Activated CD4-positive, alpha-beta T cell treated with anti-CD3 and anti-CD28 coated beads, Interleukin-10, Interleukin-2, amounts not matched to agents 100 ng/mL and 50 ng/mL, durations not matched to agents 16 hours and 8 hours (primary cell): ENCODE measurements at places on chromosomes 2 and 18.

- DNase-seq: no peak
Observed at GRCh38 chr2:46812361-46813019, 103.1 kb downstream of the MCFD2 start.

DNA sequence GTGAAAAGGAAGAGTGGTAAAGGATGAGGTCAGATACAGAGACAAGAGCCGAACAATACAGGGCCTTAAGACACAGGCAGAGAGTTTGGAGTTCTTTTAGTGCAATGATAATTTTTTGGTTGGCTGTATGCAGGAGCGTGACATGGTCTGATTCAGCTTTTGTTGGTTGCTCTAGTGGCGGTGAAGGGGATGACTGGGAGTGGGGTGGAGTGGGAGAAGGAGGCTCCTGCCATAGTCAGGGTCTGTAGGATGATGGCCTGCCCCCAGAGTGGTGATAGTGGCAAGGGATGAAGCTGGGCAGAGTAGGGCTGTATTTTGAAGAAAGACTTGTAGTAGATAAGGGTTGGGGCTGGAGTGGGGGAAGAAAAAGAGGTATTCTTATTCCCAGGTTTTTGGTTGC, 306.6 kb upstream of the VWC2L start:
- DNase-seq: no peak

DNA sequence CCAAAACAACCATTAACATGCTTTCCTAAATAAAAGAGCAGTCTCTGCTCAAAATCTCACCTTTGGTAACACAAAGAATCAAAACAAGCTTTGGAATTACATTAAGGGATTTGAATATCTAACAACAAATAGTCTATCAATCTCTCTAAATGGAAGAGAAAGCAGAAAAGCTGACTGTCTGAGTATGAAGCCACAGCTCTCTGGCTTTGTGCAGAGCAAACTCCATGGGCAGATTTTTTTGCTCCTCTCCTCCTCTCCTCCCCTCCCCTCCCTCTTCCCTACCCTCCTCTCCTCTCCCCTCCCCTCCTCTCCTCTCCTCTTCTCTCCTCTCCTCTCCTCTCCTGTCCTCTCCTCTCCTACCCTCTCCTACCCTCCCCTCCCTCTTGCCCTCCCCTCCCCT, 329.5 kb upstream of the ETAA1 start:
- DNase-seq: no peak

- DNase-seq: no peak
Observed at GRCh38 chr2:54396107-54396506, 60.0 kb upstream of the SPTBN1 start.

DNA sequence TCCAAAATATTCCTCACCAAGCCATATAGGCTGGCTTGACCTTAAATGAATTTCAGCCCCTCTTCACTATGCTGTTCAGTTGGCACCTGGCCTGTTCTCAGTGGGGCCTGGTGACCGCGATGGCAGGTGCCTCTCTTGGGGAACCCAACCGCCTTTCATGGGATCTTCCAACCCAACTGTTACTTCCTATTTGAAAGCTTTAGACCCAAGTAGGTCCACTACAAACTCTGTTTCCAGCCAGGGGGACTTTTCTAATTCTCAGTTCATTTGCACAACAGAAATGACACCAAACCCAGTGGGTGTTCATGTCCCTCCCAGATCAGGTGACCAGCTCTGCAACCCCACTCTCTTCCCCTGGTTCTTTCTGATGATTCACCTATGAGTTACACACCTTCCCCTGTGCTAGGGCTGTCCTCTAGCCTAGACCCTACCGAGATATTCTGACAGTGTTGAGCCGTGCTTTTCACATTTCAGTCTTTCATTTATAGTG, 35.6 kb upstream of the NDUFV2 start:
- no peak for DNase-seq

DNA sequence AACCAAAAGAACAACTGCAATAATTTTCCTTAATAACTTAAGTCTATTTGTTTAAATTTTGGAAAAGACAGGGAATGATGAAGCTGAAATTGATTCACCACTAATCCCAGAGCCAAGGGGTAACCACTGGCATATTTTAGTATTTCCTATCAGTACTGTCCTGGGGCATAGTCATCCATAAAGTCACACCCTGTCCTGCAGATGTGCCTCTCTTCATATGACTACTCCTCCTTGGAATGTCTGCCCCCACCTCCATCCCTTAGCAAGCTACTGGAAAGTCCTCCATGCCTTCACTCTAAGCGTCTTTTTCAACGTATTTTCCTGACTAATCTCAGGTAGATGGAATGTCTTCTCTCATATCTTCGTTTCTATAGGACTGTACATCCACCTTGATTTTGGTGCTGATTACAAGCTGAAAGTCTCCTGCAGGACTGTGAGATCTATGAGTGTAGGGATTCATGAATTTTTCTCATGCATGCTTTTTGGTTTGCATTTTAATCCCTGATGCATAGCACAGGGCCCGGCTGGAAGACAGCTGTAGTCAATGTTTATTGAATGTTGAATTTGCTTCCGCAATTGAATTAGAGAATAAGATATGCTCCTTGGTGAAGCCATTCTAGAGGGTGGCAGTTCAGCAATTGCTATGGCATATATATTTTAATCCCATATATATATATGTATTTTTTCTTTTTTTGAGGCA, 85.6 kb downstream of the MOGAT1 start:
- DNase-seq: no peak

GRCh38 chr2:118014492-118014824, 588 bp upstream of the CCDC93 start:
- DNase-seq: no peak

GRCh38 chr18:49854681-49855080, 41.3 kb upstream of the ACAA2 start:
- DNase-seq: no peak

DNA sequence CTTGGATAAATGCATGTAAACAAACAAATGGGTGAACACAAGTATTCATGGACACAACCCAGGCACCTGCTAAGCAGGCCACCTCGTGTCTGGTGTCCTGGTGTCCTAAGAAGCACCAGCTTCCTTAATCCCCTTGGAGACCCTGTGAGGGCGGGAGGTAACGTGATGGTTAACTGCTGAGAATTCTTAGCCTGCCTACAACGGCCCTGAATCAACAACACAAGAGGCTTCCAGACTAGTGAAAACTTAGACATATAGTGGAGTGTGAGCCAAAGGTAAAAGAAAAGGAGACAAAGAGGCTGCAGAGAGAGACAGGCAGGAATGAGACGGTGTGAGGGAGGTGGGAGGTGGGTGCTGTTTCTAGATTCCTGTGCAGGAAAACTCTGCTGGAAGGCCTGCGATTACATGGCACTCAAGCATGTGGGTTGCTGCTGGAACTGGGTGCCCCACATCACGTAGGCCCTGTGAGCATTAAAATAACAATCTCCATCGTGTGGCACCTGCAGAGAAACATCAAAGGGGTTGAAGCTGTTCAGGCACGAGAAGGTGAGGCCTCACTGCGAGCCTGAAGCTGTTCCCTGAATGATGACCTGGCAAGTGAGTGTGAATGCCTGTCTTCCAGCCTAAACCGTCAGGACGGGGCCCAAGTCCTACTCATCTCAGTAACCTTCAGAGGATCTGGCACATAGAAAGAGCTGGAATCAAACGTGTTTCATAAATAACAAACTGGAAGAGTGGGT, 64.2 kb downstream of the RPL37A start:
- no peak for DNase-seq

- no peak for DNase-seq
Observed at GRCh38 chr2:194822657-194823056, 834.4 kb upstream of the SLC39A10 start.

DNA sequence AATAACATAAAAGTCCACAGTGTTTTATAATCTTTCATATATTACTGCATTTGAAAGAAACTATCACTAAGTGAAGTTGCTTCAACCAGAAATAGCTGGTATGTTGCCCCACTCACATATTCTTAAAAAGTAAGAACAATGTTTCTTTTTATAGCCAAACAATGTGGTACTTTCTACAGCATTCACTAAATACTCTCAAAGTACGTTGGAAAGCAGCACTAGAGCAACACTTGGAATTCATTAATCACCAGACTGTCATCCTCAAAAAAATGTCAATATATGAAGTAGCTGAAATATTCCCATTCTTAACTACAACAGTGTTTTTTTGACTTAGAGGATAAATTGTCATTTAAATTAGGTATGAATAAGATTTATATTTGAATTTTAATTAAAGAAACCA, 32.8 kb downstream of the COBLL1 start:
- DNase-seq: no peak

- no peak for DNase-seq
Observed at GRCh38 chr2:99615247-99615771, 125.5 kb upstream of the REV1 start.

GRCh38 chr2:30932870-30933269, 125.6 kb upstream of the CAPN13 start:
- peak; percentile 9 for DNase-seq

DNA sequence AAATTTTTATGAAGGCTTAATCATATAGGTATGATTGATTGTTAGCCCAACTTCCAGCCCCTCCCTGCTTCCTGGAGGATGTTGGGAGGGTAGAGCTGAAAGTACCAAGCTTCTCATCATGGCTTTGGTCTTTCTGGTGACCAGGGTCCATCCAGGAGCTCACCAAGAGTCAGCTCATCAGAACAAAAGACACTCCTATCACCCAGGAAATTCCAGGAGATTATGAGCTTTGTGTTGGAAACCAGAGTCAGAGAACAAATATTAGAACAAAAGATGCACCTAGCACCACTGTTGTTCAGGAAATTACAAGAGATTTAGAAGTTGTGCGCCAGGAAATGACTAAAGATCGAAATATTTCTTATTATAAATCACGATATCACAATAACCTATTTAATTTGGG, 119.9 kb upstream of the THUMPD2 start:
- DNase-seq: no peak

GRCh38 chr18:71301596-71301995, 1012.8 kb downstream of the SOCS6 start:
- no peak for DNase-seq

DNA sequence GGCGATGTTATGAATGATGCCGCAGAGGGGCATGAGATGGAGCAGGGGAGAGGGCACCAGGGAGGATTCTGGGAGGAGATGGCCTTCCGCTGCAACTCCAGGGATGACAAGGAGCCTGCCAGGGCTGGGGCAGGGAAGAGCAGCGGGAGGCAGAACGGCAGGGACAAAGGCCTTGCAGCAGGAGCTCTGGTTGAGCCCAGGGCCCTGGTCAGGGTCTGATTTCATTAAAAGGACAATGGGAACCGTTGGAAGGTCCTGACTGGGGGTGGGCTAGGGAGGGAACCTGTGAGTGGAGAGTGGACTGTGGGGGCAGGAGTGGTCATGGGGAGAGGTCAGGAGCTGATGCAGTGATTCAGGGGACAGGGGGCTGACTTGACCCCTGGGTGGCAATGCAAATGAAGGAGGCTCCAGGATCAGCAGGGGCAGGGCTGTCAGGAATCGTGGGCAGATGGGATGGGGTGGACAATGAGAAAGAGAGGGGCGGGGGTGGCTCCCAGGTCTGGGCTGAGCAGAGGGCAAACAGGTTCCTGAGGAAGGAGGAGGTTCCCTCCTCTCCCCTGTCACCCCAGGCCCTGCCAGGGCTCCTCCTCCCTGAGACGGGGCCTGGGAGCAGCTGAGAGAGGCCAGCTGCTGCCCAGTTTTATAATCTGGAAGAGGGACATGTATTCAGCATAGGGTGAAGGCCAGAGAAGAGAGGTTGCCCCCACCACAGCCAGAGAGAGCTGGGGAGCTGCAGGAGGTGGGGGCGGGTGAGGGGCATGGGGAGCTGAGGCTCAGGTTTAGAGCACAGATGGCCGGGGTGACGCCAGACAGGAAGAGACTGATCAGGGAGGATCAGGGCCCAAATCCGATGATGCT, 7.3 kb upstream of the DUSP2 start:
- no peak for DNase-seq

- DNase-seq: no peak
Observed at GRCh38 chr2:74628538-74629105, 19.5 kb downstream of the M1AP start.

DNA sequence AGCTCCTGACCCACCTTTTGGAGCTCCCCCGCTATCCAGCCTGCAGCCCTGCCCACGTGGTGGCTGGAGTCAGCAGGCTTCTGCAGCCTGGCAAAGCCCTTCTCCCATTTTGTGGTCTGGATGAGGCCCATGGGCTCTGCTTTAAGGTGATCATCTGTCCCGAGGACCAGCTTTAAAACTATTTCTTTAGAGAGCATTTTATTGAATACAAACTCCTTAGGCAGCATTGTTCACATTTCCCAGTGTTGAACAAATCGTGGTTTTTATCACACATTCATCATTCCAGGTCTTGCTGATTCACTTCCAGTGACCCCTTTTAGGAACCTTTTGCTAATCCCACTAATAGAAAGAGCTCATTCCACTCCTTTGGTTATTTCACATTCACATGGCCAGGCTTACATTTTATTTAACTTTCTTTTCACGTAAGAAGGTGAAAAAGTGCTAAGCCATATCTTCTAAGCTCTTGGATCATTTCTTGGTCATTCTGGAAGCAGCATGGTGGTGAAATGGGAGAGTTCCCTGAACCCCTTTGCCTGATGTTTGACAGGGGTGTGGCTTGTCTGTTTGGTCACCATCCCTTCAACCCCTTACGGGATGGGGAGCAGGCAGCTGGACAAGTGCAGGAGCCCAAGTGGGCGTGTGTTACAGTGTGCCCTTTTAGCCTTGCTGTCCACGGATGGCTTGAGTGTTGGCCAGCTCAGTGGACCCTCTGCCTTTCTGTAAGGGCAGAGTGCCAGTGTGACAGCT, 80.4 kb upstream of the RAPGEF4 start:
- DNase-seq: no peak

DNA sequence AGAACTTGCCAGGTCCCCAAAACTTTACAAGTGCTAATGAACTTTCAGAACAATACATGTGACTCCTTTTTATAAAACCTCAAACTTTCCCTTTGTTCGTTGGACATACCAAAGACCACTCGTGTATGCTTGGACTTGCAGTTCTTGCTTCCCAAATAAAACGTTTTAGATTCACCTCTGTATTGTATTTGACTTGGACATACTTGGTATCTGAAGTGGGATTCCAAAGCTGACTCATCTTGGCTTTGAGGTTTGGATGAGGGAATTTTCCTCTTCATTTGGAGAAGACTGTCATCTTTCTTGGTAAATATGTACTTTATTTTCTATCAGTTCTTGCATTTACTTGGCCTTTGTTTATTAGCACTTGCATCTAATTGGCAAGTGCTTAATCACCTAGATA, 8.0 kb upstream of the CYB5A start:
- DNase-seq: no peak

DNA sequence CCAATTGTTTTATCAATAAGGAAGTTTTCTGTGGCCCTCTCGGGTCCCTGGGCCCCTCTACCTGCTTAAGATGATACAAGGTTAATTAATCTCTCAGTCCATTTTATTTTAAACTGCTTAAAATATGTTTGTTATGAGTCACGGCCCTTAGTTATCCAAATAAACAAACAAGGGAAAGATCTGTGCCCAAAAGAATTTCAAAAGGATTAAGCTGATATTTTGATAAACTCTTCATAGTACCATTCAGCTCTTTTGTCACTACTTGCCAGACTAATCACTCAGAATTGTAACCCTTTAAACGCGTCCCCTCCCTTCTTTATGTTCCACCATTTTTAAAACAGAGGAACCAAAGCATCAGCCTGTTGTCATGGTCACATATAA, 144.7 kb upstream of the STK17B start:
- no peak for DNase-seq
